ENCODE measurements at places on chromosomes 7 and 10.
A peak's percentile ranks its signal among the peaks of the same experiment; 100 is the strongest.

- no peak for DNase-seq
These were observed 41.8 kb upstream of the ABCB4 start for GRCh38 chr7:87517136-87517815.

GRCh38 chr10:72170263-72170662 is 45.5 kb upstream of the ANAPC16 start:
- no peak for DNase-seq

DNA sequence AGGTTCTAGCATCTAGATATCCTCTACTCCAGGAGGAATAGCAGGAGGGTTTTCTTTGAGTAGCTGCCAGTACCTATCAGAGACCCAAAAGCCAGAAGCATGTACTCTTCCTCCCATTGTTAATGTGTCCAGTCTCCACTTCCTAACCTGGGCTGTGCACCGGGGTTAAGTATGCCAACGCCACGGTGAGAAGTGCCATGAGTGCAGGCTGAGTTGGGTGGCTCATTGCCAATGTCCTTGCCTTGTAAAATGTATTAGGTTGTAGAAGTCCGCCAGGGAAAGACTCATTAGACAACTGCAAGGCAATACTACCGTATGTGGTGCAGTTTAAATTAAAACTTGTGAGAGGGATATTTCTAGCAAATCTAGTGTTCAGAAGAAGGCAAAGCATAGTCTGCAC is 55.0 kb upstream of the PRR15 start:
- no peak for DNase-seq

- no peak for DNase-seq
These were observed 1.8 kb upstream of the ZDHHC4 start for GRCh38 chr7:6575281-6576023.

DNA sequence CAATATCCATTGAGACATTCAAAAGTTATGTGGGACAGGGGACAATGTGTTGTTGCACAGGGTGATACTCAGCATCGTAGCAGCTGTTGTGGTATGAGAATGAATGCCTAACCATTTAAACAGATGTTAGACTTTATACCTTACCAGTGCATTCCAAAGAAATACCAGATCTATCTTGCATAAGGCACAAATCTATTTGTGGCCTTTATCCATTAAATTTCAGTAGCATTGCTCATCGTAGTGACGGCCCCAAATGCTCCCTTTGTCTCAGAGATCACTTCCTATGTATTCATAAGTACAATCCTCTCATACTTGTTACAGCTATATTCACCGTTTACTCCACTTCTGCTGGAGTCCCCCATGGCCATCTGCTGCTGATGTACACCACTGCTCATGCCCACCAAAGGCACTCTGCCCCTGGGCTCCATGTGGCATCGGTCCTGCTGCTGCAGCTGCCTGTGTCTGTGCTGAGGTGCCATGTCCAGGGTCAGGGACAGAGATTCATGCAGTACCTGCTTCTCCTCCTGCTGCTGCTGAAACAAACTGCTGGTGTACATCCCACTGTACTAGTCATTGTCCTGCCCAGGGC is 96.3 kb downstream of the CPED1 start:
- DNase-seq: peak; percentile 25

DNA sequence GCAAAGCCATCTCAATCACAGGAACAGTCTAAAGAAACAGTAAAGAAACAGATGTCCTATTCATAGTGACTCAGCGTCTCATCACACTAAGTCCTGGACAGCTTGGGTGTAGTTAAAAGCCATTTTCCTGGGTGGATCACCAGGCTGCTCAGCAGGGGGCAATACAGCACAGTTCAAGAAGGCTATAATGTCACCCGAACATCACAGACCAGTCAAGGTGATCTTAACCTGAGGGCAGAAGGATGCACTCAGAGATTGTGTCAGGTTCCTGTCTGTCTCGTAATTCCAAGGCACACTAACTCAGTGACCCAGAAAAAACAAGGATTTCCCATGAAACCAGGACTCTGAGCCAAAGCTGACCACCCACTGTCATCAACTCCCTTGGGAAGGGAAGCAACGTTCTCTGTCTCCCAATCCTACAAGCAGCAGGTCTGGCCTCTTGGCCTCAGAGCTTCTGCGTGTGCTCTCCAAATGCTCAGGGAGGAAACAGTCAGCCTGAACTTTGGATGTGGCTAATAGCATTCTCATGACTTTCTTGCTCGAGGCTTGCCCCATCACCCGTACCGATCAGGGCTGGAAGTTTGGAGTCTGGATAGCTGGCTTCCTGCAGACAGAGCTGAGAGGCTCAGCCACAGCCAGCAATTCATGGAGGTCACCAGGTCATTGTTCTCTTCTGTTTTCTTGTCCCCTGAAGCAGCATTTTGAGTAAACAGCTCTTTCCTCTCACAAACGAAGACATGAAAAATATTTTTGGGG is 90.4 kb upstream of the FAM171A1 start:
- DNase-seq: peak; percentile 44

Data from muscle of leg (tissue), 16 donors.